CD4-positive, alpha-beta T cell treated with Interleukin-15 for 4 hours (primary cell): ENCODE measurements at places on chromosomes 16 and 17.
A peak's percentile ranks its signal among the peaks of the same experiment; 100 is the strongest.

DNA sequence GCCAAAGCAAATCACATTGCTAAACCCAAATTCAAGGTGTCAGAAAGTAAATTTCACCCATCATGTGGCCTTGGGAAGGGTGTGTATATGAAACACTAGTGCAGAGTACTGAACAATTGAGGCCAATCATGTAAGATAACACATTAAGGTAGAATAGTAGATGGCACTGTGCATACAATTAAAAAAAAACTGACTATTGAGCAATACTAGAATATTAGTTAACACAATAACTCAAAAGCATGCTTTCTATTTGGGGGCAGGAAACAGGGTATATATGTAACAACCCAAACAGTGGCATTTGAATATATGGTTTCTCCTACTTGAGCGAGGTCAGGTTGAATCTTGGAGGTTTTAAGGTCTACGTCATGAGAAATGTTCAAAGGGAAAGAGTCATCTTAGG is 63.0 kb upstream of the DYNLRB2 start:
- no peak for DNase-seq

- DNase-seq: no peak
Measured at GRCh38 chr17:80594431-80595269, 50.0 kb downstream of the RPTOR start.

GRCh38 chr17:30027676-30028075 is 86.2 kb downstream of the EFCAB5 start:
- no peak for DNase-seq

DNA sequence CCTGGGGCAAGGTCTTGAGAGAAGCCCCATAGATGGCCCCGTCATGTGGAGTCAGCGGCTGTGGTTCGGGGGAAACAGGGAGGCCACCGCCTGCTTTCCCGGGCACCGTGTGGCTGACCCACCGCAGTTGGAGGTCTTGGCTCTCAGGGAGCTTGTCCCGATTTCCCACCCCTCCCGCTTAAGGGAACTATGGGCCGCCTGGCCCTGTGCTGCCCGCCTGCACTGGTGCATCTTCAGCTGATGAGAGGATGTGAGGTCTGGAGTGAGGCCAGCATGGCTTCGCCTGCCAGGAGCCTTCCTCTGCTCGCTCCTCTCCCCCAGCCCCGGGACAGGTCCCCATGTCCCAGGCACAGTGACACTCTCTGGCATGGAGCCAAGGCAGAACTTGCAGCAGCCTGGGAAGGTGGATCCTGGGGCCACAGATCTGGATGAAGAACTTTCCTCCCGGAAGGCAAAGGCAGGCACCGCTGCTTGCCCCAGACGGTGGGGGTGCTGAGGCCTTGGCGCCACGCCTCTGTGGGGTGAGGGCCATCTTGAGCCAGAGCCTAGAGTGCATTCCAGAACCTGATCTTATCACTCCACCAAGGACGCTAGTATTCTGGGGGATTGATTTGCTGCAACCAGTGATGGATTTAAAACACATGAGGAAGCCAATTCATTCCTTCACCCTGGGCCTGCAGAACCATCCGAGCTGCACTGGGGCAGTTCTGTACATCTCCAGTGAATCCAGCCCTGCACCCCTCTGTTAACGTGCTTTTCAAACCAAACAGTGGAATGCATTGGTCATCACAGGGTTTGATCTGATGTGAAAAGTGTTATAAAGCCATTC is 178.6 kb upstream of the TNRC6C start:
- DNase-seq: no peak

- no peak for DNase-seq
Measured at GRCh38 chr17:17030515-17031211, 11.6 kb upstream of the MPRIP start.

- DNase-seq: no peak
Measured at GRCh38 chr17:42518046-42518754, 17.8 kb upstream of the NAGLU start.

- peak; percentile 54 for DNase-seq
Measured at GRCh38 chr17:7560172-7561027, 1.3 kb upstream of the SENP3 start.
